Activated CD4-positive, CD25-positive, alpha-beta regulatory T cell (primary cell): ENCODE measurements at places on chromosomes 4 and X.

DNA sequence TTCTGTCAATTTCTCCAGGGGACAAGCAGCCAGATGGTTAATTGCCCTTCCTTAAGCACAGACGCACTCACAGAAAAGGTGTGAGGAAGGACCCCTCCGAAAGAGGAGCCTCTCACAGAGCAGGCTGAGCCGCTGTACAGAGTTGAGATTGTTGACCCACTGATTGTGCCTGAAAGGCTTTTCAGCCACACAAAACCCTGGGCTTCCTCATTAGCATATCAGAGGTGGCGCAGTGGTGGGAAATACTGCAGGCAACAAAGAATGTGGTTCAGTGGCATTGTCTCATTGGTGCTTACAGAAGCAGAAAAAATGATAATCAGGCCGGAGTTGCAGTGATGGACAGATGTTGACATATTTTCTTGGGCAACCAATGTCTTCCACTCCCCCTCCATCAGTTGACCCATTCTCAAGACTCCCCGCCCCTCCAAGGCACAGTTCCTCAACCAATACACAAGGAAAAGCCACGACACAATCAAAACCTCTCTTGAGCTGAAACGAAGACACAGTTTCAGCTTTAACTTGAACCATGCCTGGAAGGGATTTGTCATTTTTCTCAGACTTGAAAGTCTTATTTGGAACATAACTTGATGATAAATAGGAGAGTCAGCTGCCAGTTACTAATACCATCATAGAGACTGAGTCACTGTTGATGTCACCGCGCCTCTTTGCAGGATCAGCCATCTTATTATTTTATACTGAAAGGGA, 53.1 kb downstream of the ATXN3L start:
- DNase-seq: no peak

GRCh38 chr4:134935320-134935719, 733.7 kb upstream of the PABPC4L start:
- DNase-seq: no peak

DNA sequence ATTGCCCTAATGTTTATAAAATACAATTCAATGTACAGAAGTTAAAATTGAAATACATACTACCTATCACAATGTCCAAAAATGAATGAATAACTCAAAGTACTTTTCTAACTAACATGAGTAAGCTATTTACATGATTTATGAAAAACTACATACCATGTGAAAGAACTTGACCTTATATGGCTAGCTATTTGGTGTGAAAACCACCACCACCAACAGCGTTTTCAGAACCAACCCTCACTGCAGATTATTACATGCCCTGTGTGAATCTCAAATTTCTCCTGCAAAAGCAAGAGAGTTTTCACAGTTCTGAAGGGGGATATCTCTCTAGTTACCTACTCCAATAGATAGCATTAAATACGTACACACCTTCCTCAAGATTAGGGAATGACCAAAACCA, 198.5 kb downstream of the SPATA18 start:
- DNase-seq: no peak

GRCh38 chr4:2281575-2282343, 19.9 kb upstream of the MXD4 start:
- peak; percentile 69 for DNase-seq

DNA sequence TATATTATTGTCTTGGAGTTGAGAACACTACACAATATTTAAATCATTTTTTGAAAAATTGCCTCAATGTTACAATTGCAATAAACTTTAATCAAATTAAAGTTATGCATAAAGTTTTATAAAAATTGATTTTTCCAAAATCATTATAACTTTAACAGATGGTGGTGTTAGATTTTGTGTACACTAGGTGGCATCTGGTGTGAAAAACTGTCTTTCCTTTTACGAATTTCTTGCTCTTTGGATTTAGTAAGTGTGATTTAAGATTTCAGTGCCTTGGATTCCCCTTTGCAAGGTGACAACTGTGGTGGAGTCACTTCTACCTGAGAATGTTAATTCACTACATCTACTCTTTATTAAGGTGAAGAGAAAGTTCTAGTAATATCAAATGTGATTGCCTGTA, 91.6 kb downstream of the AREG start:
- no peak for DNase-seq

DNA sequence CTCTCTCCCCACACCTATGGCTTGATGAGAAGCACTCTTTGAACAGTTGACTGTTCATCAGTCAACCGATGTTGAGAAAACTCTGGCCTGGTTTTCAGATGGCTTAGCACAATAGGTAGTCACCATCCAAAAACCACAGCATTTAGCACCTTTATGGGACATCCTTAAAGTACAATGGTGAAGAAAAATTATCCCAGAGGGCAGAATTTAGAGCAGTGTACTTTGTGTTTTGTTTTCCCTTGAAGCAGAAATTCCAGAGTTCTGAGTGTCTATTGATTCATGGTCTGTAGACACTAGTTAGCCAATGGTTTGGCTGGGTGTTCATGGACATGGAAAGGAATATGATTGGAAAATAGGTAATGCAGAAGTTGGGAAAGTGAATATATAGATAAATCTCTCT, 487.0 kb downstream of the PDHA2 start:
- DNase-seq: no peak

GRCh38 chrX:22021751-22022324, 10.3 kb upstream of the PHEX start:
- DNase-seq: no peak

DNA sequence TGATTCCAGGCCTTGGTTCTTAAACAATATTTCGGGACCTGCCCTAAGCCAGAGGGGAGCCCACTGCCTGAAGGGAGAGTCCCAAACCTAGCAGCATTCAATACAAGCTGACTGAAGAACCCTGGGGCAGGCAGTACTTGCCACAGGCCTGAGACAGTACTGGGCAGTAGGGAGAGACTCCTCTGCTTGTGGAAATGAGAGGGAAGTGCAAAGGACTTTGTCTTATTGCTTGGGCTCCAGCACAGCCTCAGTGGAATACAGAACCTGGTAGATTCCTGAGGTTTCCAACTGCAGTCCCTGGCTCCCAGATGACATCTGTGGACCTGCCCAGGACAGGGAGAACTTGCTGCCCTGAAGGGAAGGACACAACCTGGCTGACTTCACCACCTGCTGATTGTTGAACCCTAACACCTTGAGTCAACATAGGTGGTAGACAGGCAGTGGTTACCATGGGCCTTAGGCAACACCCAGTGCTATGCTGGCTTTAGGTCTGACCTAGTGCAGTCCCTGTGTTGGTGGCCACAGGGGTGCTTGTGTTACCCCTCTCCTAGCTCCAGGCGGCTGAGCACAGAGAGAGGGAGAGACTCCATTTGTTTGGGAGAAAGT, 20.3 kb upstream of the ABCG2 start:
- DNase-seq: no peak

DNA sequence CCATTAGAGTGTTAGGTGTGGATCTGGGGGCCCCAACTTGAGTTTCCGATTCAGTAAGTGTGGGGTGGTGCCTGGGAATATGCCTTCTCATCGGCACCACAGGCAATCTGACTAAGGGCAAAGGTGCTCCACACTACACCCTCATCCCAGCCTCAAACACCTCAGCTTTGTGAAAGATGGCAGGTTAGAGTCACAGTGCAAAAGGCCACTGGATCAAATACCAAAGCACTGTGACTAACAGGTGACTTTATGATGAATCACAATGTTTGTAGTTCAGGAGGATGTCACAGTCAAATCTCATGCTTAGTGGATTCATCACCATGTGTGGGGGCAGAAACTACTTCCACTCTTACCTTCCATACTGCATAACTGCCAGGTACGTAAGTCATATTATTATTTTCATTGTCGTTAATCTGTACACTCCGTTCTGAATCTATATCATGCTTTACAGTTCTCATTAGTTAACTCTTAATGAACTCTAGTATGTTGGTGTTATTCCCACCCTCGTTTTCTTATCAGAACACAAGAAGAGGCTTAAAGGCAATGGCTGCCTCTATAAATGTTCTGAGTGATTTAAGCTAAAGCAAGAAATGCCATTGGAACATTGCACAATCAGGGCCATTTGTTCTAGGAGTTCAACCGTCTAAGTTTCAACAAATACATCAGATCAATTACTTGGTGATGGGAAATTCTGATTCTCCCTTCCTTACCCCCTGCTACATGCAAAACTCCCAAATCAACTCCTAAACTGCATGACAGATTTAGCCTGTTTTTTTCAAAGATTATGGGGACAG, 50.2 kb downstream of the PRKG2 start:
- no peak for DNase-seq

DNA sequence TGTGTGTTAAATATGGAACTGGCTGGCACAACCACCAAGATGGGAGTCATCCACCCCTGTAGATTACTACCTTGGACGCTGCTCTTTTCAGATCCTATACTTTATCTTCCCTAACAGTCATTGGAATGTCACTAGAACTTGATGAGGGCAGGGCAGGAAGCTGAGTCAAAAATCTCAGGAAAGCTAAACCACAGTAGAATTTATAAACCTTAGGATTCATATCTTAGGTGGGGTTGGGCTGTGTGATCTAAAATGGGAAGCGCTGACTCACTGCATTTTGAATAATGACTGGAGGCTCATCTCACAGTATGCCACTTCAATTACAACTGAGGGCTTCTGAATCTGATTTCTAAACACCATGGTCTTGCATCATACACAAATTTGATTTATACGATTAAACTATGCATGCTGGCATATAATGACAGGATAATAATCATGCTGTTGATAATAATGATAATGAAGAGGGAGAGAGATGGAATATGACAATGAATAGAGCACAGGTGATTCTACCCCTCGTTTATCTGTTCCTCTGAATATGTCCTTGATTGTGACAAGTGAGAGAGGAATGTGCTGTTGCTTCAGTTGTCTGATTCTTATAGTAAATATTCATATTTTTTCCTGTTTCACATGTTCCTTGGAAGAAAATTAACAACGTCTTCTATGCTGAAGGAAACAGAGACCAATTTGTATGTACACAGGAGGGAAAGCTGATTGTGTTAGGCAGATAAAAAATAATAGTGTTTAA, 270.3 kb upstream of the HS3ST1 start:
- no peak for DNase-seq

- no peak for DNase-seq
Observed at GRCh38 chr4:73821325-73821724, 15.2 kb upstream of the CXCL6 start.
